NCI-H774 (cell line): ENCODE measurements at places on chromosomes 11 and 22.

DNA sequence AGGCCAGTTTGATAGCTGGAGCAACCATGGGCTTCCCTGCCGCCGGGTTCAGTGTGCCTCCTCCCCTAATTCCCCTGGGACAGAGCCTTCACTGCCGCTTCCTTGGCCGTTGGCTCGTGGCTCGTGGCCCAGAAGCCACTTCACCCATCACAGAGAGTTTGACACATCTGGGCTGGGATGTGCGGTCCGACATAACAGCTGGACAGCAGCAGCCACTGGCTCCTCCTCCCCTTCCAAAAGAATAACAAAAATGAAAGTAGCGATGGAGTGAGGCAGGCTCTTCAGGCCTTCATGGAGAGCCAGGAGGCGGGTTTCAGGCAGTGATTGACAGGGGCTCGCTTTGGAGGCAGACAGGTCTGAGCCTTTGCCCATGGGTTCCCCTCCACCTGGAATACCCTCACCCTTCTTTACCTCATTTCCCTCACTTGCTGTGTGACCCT, 8.2 kb downstream of the CREB3L1 start:
- DNase-seq = no peak

DNA sequence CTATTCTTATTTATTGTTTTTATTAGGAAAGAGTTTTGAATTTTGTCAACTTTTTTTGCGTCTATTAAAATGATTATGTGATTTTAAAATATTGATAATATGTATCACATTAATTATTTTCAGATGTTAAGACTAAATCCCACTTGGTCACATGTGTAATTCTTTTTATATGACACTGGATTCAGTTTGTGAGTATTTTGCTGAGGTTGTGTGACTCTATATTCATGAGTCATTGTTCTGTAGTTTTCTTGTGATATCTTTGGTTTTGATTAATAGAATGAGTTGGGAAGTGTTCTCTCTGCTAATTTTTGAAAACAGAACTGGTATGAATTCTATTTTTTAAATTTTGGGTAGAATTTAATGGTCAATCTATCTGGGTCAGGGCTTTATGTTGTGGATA, 317.9 kb downstream of the ETS1 start:
- no peak for DNase-seq

GRCh38 chr11:19244084-19244483, 3.3 kb upstream of the E2F8 start:
- no peak for DNase-seq

GRCh38 chr22:41781507-41781906, 19.0 kb upstream of the CCDC134 start:
- DNase-seq = no peak

- DNase-seq = no peak
These were observed 804.4 kb downstream of the BRD1 start for GRCh38 chr22:49023161-49023878.

- DNase-seq = no peak
These were observed 26.5 kb upstream of the UBASH3B start for GRCh38 chr11:122628810-122629555.
